Adrenal gland (tissue), 19 donors: ENCODE measurements at places on chromosomes 12 and 14.

DNA sequence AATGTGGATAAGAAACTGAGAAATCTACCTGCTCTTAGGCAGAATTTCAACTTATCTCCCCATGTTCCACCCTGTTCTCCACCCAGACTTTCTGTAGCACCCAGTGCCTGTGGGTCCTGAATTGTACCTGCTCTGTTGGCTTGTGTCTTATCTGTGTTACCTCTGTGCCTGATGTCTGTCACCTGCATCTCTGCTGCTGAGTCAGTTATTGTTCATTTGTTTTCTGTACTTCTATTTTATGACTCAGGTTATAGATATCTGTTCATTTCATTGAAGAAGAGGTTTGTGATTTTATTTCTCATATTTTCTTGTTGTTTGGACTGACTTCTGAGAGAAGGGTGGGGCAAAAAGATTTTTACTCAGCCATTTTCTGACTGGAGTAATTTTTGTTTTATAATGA, 11.7 kb downstream of the SOCS4 start:
- no peak for DNase-seq
- peaks cover 22% of the 10 kb centered on the region for H3K36me3 ChIP-seq
- H3K4me3 ChIP-seq = no peak overlapping the region

DNA sequence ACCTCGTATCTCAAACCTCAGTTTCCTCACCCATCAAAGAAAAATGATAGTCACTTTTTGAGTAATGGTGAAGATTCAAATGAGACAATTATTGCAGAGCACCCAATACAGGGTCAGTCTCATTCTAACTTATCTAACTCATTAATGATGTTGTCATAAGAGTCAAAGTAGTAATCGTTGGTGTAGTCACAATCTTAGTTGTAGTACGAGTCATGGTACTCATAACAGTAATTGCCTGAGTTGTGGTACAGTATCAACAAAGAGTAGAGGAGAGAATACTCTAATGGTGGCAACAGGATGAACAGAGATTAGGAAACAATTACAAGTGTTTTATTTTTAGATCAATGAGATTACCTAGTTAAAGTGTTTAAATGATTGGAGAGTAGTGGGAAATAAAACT, 93.6 kb upstream of the TMTC2 start:
- no peaks in the 10 kb centered on the region for H3K27me3 ChIP-seq
- no peaks in the 10 kb centered on the region for H3K36me3 ChIP-seq
- no peak overlapping the region for H3K27ac ChIP-seq

DNA sequence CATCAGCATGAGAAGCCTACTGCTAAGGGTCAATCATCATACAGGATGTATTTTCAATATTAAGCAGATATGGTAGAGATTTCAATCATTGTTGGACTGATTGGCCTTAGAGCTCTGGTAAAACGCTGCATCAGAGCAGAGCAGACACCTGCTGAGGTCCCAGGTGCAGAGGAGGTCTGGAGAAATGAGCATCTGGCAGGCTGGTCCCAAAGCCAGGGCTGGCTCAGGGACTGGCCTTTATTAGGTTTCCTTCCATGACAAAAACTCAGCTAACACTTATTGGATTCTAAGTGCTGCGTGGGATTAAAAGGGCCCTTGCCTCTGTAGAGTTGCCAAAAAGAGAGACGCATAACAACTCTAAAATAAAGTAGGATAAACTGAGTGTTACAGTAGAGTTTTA, 29.7 kb downstream of the AKAP6 start:
- H3K27ac ChIP-seq = no peak overlapping the region
- DNase-seq = no peak
- no peaks in the 10 kb centered on the region for H3K27me3 ChIP-seq
- H3K36me3 ChIP-seq = no peaks in the 10 kb centered on the region
- H3K4me3 ChIP-seq = no peak overlapping the region

DNA sequence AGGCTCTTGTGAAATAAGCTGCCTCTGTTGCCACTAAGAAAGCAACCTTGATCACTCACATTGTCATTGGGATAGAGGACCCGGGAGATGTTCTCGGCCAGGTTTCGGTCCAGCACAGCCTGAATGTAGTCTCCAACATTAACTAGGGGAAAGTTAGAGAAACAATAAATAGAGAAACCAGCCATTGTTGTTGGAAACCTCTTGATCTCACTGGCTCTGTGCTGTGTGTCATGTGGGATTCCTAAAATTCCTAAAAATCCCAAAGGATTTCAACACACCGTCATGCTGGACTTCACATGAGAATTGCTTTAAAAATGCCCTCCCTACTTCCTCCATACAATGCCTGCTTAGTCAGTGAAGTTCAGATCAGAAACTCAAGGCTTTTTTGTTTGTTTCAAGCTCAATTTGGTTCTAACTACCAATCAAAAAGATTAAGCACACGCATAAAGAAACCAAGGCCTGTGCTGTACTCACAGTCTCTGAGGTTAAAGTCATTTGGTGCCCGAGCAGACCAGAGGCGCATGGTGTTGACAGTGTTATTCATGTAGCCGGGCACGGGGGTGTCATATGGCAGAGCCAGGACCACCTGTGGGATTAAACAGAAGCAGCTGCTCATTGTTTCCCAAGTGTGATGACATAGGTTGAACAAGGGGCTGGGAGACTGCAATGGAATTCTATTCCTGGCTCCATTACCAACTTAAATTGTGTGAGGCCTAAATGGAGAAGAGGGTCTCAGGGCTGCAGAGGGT, 23.6 kb downstream of the PYGL start:
- no peak overlapping the region for H3K4me3 ChIP-seq
- no peaks in the 10 kb centered on the region for H3K27me3 ChIP-seq
- H3K36me3 ChIP-seq = peaks cover 55% of the 10 kb centered on the region
- no peaks in the 10 kb centered on the region for H3K4me1 ChIP-seq
- no peak for DNase-seq

DNA sequence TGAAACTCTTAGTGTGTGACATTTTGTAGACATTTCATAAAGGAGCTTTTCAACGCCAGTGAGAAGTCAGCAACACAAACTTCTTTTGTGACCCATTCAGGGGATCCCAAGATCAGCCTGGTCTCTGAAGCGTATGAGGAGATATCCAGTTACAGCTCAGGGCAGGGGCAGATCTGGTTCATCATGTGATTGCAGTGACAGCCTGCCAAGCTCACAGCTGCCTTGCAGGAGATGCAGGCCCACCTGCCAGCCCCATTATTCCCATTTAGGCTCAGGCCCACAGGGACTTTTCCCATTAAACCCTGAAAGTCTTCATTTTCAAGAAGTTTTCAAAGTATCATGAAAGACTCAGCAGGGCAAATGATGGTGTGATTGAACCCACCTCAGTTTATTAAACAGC, 38.3 kb downstream of the SRGAP1 start:
- no peak overlapping the region for H3K27ac ChIP-seq
- H3K4me1 ChIP-seq = no peaks in the 10 kb centered on the region
- no peaks in the 10 kb centered on the region for H3K36me3 ChIP-seq
- no peak overlapping the region for H3K4me3 ChIP-seq
- no peak for DNase-seq
- H3K27me3 ChIP-seq = no peaks in the 10 kb centered on the region

DNA sequence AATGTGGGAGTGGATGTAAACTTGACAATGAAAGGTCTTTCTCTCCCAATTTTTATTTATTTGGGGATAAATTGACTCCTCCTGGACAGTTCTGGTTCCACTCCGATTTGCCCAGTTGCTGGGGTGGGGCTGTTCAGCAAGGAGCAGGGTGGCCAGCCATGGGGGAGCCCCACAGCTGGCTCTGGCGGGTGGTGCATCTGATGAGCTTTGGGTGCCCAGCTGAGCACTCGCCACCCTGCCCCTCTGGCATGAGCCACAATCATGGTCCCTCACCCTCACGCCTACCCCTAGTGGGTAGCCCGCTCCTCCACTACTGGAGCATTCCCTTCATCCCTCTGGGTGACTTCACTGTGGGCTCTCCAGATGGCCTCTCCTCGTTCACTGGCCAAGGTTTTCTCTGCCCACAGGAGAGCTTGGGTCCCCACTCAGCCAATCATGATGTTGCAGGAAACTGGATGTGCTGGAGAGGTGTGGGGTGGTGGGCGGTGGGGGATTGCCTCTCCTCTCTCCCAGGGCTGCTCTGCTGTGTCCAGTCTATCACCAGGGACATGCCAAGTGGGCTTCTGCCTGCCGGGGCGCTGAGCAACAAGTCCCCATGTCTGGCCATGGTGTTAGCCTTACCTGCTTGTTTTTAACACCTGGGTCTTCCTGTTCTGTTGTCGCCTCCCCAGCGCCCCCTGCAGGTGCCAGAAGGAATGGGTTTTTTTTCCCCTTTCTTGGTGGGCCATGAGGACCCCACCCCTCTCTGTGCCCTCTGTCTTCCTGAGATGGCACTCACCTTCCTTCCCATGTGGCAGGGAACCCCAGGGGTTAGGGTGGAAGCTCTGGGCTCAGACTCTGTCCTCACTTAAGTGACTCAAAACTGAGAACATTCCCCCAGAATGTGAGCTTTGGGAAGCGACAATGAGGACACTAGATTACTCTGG, 3.4 kb downstream of the CYP46A1 start:
- DNase-seq = no peak
- no peak overlapping the region for H3K4me3 ChIP-seq
- no peaks in the 10 kb centered on the region for H3K36me3 ChIP-seq
- no peaks in the 10 kb centered on the region for H3K27me3 ChIP-seq

- H3K4me3 ChIP-seq = no peak overlapping the region
- peaks cover 8% of the 10 kb centered on the region for H3K4me1 ChIP-seq
- H3K27me3 ChIP-seq = no peaks in the 10 kb centered on the region
- H3K36me3 ChIP-seq = no peaks in the 10 kb centered on the region
Observed at GRCh38 chr14:63867933-63868921, 15.4 kb downstream of the SYNE2 start.

DNA sequence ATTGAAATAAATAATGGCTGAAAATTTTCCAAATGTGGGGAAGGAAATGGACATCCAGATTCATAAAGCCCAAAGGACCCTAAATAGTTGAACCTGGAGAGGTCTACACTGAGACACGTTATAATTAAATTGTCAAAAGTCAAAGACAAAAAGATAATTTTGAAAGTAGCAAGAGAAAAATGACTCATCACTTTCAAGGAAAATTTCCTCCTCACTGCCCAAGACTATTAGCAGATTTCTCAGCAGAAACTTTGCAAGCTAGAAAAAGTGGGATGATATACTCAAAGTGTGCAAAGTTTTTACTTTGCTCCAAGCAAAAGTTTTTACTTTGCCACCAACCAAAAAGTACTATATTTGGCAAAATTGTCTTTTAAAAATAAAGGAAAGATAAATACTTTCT, 15.9 kb upstream of the KRT83 start:
- H3K4me1 ChIP-seq = no peaks in the 10 kb centered on the region
- no peak overlapping the region for H3K27ac ChIP-seq
- DNase-seq = no peak

DNA sequence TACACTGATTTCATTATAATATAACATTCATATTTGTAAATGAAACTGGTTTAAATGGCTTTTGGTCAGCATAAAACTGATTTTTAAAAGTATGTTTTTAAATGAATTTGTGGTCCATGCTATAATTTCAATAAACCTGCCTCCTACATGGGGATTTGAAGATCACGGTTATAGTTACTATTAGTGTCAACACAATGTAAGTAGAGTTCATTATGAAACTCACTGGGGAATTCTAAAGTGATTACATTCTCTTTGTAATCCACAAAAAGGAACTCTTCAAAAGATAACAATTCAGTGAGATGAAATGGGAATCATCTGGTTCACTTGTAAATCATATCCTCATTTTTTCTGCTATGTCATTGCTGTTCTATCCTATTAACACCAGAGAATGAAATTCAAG, 204.5 kb upstream of the G2E3 start:
- no peaks in the 10 kb centered on the region for H3K27me3 ChIP-seq
- no peaks in the 10 kb centered on the region for H3K4me1 ChIP-seq
- no peak overlapping the region for H3K4me3 ChIP-seq
- DNase-seq = no peak
- no peaks in the 10 kb centered on the region for H3K36me3 ChIP-seq
- H3K27ac ChIP-seq = no peak overlapping the region

DNA sequence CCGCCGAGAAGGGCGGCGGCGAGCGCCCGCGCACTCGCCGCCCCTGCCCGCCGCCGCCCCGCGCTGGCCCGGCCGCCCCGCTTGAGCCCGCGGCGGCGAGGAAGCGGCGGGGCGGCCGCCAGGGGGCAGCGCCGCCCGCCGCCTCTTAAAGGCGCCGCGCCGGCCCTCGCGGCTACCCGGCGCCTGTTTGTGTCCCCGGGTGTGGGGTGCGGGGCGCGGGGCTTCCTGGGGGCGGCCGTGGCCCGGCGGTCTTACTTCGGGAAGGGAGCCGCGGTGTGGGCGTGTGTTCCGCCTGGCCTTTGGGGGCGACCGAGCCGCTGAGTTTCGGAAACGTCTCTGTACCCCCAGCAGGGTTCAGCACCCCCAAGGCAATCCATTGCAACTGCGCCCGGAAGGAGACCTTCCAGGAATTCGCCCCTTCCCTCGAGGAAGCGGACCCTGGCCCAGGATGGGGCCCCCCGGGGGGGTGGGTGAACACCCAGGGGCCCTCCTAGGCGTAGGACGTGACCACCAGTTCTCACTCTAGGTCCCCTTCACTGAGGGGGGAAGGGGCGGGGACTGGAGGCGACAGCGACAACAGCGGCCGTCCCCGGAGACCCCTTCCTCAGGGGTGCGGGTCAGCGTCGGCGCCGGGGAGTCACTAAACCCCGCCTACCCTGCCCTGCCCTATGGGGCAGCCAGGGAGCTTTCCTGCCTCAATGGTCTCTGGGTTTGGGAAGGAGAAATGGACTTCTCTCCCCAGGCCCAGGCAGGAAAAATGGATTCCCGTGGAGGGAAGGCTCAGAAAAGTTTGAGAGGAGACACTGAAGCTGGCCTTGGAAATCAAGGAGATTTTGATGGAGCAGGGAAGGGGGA, at the start of gene ITPK1:
Gene ITPK1, minus strand, starts transcription at position 105 of the 855 bp plus-strand sequence. CDS start 762 bp downstream, outside the sequence.
- H3K4me3 ChIP-seq = peak within 1 kb of the TSS; percentile 58
- H3K27ac ChIP-seq = peak within 1 kb of the TSS; percentile 95
- no peaks in the 10 kb centered on the region for H3K27me3 ChIP-seq
- peaks cover 32% of the 10 kb centered on the region for H3K4me1 ChIP-seq
- H3K36me3 ChIP-seq = no peaks in the 10 kb centered on the region

- H3K36me3 ChIP-seq = no peaks in the 10 kb centered on the region
- H3K27ac ChIP-seq = peak overlapping the region; percentile 93
- H3K4me3 ChIP-seq = peak overlapping the region; percentile 66
- H3K27me3 ChIP-seq = no peaks in the 10 kb centered on the region
Observed at GRCh38 chr12:53324779-53325510, 3.5 kb upstream of the AAAS start.

DNA sequence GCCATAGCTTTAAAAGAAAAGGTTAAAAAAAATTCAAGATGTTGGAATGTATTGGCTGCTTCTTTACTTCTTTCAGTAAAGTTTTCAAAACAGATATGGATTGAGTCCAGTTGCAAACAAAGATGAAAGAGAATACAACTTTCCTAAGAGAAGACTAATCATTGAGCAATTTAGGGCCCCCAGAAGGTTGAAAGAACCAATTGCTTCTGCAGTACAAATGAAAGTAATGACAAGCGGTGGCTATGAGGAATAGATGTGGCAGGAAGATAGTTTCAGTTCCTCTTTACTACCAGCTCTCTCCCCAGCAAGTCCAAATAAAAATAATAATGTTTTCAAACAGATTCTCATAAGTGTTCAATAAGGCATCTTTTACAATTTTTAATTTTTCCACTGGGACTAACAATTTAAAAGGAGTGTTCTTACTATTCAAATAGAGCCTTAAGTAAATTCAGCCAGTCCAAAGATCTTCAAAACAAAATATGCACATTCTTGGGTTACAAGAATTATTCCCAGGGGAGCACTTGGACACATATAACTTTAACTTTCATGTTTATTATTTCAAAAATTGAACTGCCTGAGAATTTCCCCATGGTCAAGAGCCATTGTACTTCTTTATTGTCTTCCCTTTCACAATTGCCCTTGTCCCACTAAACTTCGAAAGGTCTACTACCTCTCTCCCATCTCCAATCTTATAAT, 62.3 kb upstream of the PPP1R12A start:
- no peak for DNase-seq
- no peaks in the 10 kb centered on the region for H3K27me3 ChIP-seq
- H3K36me3 ChIP-seq = no peaks in the 10 kb centered on the region
- H3K4me3 ChIP-seq = no peak overlapping the region
- H3K27ac ChIP-seq = no peak overlapping the region
- H3K4me1 ChIP-seq = no peaks in the 10 kb centered on the region
